ENCODE measurements at places on chromosomes 2 and 18. TPM values are rescaled to one million over a fixed set of nuclear protein-coding genes. Genes with fewer than 3 reads are reported as not detected.
A peak's percentile ranks its signal among the peaks of the same experiment; 100 is the strongest.

- DNase-seq, result no peak
Measured at GRCh38 chr2:99512181-99512591, 22.4 kb upstream of the REV1 start.

Gene SKOR2
- total RNA-seq, result not detected

Gene PFN4
- 0.83 TPM for total RNA-seq

- no peak for DNase-seq
Measured at GRCh38 chr18:9001209-9001608, 101.3 kb upstream of the NDUFV2 start.

GRCh38 chr2:20994130-20994529 lies 49.7 kb downstream of the APOB start:
- no peak for DNase-seq

DNA sequence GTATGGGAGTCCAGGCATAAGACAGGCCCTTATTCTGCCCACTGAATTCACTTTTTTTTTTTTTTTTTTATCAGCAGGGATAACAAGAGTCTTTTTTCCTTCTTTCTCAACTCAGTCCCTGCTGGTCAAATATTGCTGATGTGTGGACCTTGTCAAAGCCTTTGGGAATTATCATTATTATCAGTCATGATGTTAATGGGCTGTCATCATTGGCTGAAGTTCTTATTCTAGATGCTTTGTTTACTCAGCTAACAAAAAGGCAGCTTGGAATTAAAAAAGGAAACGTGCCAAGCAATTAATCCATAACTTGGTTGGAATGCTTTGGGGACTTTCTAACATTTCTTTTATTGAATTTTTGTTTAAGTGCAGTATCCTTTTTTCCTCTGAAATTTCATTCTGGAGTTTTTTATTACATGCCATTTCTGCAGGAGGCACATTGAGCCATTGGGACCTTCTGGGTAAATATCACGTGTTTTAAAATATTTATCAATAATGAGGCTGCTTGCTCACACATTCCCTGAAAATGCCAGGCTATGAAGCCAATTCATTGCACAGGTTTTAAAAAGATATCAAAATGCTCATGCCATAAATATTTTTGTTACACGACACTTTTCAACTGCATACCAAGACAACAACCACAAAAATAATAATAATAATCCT lies 246.3 kb downstream of the TXNL1 start:
- no peak for DNase-seq

- no peak for DNase-seq
Measured at GRCh38 chr2:168350380-168350779, 103.0 kb upstream of the STK39 start.

GRCh38 chr2:88265352-88266303 lies 95.5 kb downstream of the THNSL2 start:
- DNase-seq, result no peak

GRCh38 chr2:43326101-43326825 lies 99.9 kb upstream of the ZFP36L2 start:
- no peak for DNase-seq

DNA sequence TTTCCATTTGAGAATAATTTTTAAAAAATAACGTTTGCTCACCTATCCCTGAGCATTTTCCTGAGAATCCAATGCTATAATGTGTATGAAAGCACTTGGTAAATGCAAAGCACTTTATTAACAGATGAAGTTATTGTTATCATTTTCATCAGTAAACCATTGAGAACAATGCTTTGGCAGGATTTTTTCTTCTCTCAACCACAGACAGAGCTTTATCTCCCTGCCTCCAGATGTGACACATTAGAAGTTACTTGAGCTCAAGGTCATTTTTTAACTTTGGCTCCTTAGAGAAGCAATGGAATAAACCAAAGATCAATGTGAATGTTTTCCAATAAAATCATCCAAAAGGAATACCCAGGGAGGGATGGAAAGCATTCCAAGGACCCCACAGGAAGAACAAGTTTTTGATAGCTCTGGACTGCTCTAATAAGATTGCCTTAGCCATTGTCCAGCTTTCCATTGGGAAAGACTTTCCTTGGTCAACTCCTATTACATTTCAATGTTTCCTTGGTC lies 118.9 kb upstream of the NT5C1B start:
- DNase-seq, result no peak

Gene FOXI3
- not detected for total RNA-seq

Gene MAP3K19
- total RNA-seq, result not detected

DNA sequence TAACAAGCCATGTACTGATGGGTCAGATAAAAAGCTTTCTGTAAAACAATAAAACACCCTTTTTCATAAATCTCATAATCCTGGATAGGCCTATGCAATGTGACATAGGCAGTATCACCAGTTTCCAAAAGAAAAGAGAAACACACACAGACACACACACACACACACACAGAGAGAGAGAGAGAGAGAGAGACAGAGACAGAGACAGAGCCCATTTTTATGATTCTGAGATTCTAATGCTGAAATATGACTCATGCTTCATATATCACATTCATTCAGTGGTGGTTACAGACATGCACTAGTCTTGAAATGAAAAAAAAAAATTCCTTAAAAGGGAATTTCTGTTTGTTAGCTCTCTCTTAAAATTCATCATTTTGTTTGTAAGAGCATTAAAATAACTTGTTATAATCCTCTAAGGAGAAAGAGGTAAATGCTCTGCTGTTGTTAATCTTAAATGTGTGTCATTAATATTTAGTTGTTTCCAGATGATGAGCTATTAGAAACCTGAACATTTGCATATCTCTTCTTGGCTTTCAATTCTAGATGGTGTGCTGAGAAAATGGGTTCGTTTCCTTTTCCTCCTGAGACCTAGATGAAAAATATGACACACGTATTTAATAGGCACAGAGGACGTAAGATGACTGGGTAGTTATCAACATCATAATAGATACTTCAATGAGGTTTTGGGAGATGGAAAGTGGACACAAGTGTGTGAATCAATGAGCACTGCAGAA lies 1598.7 kb upstream of the ACVR2A start:
- DNase-seq, result no peak

GRCh38 chr2:16604236-16604635 lies 61.4 kb downstream of the CYRIA start:
- DNase-seq, result no peak

GRCh38 chr2:171460537-171460936 lies 26.5 kb downstream of the DCAF17 start:
- no peak for DNase-seq

Gene GYPC
- total RNA-seq, result 83.2 TPM

GRCh38 chr2:120596990-120597594 lies 138.6 kb upstream of the GLI2 start:
- DNase-seq, result peak; percentile 51

Gene ZNF396
- 1.5 TPM for total RNA-seq

- peak; percentile 33 for DNase-seq
Measured at GRCh38 chr18:49023271-49023937, 72.6 kb upstream of the SMAD7 start.

All from right cardiac atrium (tissue), 5 donors.